Activated T-cell treated with anti-CD3 and anti-CD28 coated beads for 48 hours (primary cell): ENCODE measurements at places on chromosomes 2 and 18.

- no peak for DNase-seq
Measured at GRCh38 chr2:53620981-53621380, 146.6 kb upstream of the CHAC2 start.

GRCh38 chr2:20291106-20291564 is 59.5 kb downstream of the PUM2 start:
- no peak for DNase-seq

- no peak for DNase-seq
Measured at GRCh38 chr2:203871371-203871983, 3.9 kb downstream of the CTLA4 start.

- DNase-seq: no peak
Measured at GRCh38 chr2:129212299-129212958, 767.0 kb upstream of the RAB6C start.

- no peak for DNase-seq
Measured at GRCh38 chr2:202494300-202495229, 118.4 kb downstream of the BMPR2 start.

GRCh38 chr2:168119515-168120141 is 127.8 kb downstream of the STK39 start:
- no peak for DNase-seq

DNA sequence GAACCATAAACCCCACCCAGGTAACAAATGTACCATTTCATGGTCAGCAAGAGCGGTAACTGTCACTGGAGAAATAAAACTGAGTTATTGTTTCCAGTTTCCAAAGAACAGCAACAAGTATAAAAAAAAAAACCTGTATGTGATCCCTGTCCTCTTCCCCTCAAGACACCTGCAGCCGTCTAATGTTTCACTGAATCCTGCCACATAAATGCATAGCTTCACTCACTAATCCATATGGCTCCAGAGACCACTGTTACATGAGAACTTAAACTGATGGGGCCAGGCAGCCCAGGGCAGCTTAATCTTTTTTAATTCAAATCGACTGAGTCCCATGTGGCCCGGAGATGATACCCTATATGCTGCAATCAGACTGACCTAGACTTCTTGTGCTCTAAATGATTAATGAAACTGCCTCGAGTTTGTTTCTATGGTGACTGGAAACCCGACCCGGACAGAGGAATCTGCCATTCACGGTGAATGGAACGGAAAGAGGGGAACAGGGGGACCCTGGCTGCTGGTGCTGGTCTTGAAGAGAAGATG is 60.9 kb upstream of the SIX2 start:
- no peak for DNase-seq

- no peak for DNase-seq
Measured at GRCh38 chr2:221399183-221399582, 172.9 kb downstream of the EPHA4 start.

DNA sequence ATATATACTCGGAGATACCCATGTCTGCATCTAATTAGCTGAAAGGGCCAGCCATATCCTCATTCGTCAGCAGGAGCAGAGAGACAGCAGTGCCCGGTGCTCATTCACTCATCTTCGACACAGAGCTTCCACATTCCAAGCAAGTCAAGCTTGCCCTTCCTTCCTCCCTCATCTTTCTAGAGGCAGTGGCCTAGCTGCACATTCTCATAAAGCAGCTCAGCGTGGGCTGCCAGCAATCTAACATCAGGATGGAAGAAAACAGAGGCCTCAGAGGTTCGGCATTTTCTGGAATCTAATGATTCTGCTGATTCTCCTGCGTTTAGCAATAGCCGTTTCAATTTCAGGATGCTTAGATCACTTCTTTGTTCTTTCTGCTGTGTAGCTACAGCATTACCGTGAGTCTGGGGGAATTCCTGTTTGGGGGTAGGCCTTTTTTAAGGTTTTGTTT is 68.8 kb downstream of the CLHC1 start:
- no peak for DNase-seq

DNA sequence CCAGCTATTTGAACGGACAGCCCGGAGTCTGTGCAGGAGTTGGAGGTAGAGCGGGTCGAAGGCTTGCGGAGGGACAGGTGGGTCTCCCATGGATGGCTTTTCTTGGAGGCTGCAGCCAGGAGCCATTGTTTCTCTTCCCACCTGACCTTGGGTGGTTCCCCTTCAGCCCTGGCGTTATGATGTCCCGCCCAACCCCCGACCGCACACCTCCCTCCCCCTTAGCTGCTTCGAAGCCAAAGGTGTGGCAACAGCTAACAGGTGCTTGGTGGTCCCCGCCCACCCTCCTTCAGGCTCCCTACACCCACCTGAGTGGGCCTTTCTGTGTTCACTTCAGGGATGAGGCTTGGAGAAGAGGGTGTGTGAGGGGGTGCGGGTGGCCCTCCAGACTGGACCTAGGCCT is 62.7 kb downstream of the HPCAL1 start:
- DNase-seq: no peak
